ENCODE measurements at places on chromosomes 2 and 18.

- no peak for DNase-seq
Observed at GRCh38 chr2:41040782-41041520, 589.1 kb upstream of the SLC8A1 start.

DNA sequence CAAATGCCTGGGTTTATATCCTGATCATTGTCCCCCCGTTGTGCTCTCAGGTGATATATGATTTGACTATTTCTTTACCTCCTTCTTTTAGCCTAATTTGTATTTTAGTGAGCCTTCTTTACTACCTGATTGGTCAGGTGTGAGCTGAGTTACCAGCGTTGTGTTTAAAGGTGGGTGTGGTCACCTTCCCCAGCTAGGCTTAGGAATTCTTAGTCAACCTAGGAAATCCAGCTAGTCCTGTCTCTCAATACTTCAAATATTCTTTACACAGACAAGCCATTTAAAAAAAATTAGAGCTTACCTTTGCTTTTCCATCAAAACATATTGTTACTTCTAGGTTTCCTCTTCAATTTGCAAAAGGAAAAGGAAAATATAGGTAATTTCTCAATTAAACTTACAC is 30.2 kb downstream of the KYNU start:
- DNase-seq, result no peak

- no peak for DNase-seq
Observed at GRCh38 chr2:55705027-55705653, 11.5 kb upstream of the PNPT1 start.

- DNase-seq, result no peak
Observed at GRCh38 chr18:9135912-9136314, 668 bp upstream of the ANKRD12 start.

- DNase-seq, result no peak
Observed at GRCh38 chr18:23864624-23865023, 149.9 kb upstream of the TTC39C start.

DNA sequence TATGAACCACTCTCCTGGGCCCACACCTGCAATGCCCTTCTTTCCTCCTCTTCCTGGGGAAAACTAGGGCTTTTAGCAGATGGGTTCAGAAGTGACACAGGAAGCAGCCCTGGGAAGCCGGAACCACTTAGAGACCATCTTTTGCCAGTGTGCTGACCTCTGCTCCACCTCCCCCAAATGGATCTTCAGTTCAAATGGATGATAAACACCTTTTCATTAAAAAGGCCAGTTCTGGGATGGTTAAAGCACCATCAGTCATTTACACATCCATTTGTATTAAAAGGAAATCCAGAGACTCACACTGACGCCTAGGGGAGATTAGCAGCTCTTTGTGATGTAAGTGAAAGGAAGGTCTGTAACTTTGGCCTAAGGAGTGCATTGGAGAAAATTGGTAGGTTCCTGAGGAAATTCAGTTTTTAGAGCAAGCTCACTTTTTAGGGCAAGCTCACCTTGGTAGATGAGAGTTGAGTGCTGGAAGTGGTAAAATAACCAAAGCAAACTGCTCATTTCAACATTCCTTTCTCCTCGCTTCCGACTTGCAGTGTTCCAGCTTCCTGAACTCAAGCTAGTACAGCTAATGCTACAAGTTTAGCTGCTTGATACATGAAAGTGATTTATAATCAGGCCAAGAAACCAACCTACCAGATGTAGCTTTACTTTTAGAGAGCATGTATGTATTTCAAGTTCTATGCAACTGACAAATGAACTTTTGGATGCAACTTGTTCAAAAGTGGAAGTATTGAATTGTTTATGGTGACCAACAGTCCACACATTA is 47.7 kb downstream of the ACTR2 start:
- DNase-seq, result no peak

DNA sequence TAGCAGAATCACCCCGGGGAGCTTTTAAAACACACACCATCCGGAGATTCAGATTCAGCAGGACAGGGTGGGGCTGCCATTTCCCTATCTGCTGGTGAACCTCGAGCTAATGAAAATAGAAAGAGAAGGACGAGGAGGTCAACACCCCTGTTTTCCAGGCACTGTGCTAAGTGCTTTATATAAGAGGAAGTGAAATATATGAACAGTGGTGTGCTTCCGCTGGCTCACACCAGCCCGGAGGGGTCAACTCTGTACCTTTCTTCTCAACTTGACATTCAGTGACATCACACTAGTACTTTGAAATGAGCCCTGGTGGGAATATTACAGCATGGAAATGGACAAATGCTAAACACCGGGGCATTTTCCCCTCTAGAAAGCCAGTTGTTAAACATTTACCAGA is 108.3 kb upstream of the LTBP1 start:
- DNase-seq, result no peak

DNA sequence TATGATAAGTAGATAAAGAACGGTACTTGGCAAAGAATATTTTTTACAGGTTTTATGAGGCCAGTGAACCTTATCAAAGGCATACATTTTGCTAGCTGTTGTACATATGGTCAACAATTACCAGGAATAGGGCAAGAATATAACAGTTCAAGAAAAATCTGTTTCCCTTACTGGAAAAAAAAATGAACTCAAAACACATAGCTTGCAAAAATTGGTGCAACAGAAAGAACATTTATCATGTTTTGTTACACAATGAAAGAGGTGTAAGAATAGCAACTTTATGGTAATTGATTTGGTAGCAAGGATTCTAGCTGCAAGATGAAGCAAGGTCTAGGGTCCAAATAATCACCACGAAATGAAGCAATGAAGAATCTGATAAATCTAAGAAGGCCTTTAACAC is 41.6 kb downstream of the TTC21B start:
- DNase-seq, result no peak

GRCh38 chr2:96304606-96305005 is 740 bp downstream of the SNRNP200 start:
- DNase-seq, result no peak

- DNase-seq, result no peak
Observed at GRCh38 chr2:182302174-182302573, 124.7 kb downstream of the PDE1A start.

- DNase-seq, result peak; percentile 36
Observed at GRCh38 chr2:30798536-30798991, 8.7 kb downstream of the CAPN13 start.

GRCh38 chr18:61606068-61606660 is 272.9 kb downstream of the CDH20 start:
- peak; percentile 34 for DNase-seq

GRCh38 chr18:24402209-24402785 is 4.7 kb upstream of the OSBPL1A start:
- no peak for DNase-seq

GRCh38 chr2:237627441-237628246 is at the start of gene LRRFIP1:
Gene LRRFIP1 (plus strand): TSS chr2:237627587. CDS start chr2:237627645, 58 bp downstream.
- no peak for DNase-seq

DNA sequence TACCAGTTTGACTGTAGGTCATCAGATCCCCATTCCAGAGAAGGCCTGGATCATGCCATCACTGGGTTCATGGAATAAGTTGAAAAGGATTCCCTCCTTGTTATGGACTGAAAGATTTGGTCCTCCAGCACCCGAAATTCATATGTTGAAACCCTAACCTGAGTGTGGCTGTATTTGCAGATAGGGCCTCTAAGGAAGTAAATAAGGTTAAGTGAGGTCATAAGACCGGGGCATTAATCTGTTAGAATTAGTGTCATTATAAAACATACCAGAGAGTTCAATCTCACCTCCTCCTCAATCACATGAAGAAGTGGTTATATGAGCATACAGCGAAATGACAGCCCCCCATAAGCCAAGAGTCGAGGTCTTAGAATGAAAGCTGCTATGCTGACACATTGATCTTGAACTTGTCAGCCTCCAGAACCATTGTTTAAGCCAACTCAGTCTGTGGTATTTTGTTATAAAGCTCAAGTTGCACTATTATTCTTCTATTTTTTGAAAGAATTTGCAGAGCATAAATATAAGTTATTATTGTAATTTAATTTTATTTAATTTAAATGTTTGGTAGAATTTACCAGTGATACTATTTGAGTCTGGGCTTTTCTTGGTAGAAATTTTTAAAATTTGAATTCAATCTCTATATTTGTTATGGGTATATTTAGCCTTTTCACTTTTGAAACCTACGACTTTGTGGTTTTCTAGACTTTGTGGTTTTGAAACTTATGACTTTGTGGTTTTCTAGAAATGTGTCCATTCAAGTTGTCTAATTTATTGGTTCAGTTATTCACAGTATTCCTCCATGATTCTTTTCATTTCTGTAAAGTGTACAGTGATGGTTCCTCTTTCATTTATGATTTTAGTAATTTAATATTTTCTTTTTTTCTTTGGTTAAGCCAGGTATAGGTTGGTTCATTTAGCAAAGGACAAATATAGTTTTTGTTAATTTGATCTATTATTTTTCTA is 1206.7 kb upstream of the CDH2 start:
- no peak for DNase-seq

DNA sequence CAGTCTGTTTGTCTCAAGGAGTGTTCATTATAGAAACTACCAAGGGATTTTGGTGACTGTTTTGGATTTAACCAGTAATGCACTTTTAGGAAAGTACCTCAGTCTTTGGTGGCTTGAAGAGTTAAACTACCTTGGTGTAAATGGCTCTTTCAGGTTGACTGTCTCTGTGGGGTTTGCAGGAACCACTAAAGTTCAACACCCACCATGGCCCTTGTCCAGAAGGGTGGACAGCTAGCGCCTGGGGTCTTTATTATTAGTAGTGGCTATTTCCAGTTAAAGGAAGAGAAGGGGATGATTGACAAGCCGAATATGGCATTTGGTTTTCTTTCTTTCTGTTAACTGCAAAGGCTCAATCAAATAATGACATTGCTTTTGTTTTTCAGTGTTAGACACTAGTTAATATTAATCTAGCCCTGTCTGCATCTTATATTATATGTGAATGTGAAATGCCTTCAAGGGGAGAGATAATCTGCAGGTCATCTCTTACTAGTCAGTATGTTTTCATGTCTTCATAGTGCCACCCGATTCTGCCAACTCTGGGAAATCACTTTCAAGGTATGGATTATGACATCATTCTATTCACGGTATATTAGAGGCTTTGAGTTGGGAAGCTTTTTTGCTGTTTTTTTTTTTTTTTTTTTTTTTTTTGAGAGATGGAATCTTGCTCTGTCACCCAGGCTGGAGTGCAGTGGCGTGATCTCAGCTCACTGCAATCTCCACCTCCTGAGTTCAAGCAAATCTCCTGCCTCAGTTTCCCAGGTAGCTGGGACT is 56.4 kb downstream of the MAP4K4 start:
- no peak for DNase-seq

GRCh38 chr18:49340446-49340845 is 120.0 kb downstream of the DYM start:
- no peak for DNase-seq

Data from lower leg skin (tissue), 4 donors.